ENCODE measurements at places on chromosomes 12 and 14. TPM values are rescaled to one million over a fixed set of nuclear protein-coding genes. Genes with fewer than 3 reads are reported as not detected.
A peak's percentile ranks its signal among the peaks of the same experiment; 100 is the strongest.

The ARHGEF40 gene
- 1.7 TPM for total RNA-seq

The ANO4 gene
- total RNA-seq = not detected

The SOAT2 gene
- not detected for total RNA-seq

DNA sequence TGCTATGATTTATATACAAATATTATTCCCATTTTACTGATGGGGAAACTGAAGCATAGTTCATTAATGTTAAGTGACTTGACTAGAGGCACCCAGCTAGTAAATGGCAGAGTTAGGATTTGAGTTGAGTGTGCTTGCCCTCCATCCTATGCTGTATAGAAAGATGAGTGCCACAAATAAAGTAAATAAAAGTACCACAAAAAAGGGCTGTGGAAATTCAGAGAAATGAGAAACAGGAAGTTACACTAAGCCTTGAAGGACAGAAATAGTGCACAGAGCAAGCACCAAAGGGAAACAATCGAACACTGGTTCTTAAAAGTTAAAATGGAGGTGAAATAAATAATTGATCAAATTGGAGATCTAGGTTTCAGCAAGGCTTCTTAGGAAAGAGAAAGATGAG, 9.2 kb upstream of the ABCD2 start:
- H3K27ac ChIP-seq = no peak overlapping the region
- DNase-seq = peak; percentile 16
- H3K4me3 ChIP-seq = no peak overlapping the region
- peaks cover 3% of the 10 kb centered on the region for H3K4me1 ChIP-seq
- no peaks in the 10 kb centered on the region for H3K27me3 ChIP-seq

GRCh38 chr12:77722536-77722935, 108.2 kb upstream of the NAV3 start:
- no peak overlapping the region for H3K4me3 ChIP-seq
- no peaks in the 10 kb centered on the region for H3K27me3 ChIP-seq
- H3K27ac ChIP-seq = no peak overlapping the region
- no peaks in the 10 kb centered on the region for H3K4me1 ChIP-seq
- no peaks in the 10 kb centered on the region for H3K36me3 ChIP-seq

- H3K36me3 ChIP-seq = no peaks in the 10 kb centered on the region
- no peak overlapping the region for H3K4me3 ChIP-seq
- H3K27ac ChIP-seq = no peak overlapping the region
- no peak for DNase-seq
- no peaks in the 10 kb centered on the region for H3K27me3 ChIP-seq
Measured at GRCh38 chr14:57963071-57963470, 97.2 kb upstream of the SLC35F4 start.

DNA sequence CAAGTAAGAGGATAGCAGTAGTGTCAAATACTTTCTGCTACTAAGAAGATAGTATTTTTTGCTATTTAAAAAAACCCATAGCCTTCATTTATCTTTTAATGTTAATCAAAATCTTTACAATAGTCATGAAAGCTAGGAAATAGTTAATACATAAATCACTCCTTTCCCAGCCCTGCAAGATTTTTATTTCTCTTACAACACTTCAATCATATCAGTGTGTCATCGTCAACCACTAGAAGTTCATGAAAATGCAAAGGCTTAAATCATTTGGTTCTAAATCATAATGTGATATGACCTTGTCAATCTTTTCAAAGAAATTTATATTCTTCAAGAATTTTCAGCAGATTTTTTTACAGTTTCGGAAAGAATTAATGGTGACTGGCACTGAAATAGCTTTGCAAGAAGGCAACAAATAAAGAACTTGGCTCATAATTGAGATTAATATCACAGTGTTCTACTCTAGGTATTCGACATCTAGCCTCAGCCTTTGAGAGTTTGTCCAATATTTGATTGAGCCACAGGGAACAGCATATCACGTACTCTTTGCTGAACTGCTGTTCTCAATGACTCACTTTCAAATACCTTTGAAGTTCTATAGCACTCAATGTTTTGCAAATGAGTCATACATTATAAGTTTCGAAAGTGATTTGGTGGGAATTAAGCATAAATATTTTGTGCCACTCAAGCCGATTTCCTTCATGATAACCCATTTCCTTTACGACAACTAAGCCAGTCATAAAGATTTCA, 384.0 kb upstream of the FOXG1 start:
- H3K4me1 ChIP-seq = no peaks in the 10 kb centered on the region
- no peak overlapping the region for H3K4me3 ChIP-seq
- no peaks in the 10 kb centered on the region for H3K27me3 ChIP-seq
- DNase-seq = no peak

- H3K36me3 ChIP-seq = no peaks in the 10 kb centered on the region
- no peak overlapping the region for H3K4me3 ChIP-seq
- no peaks in the 10 kb centered on the region for H3K27me3 ChIP-seq
- no peak overlapping the region for H3K27ac ChIP-seq
Measured at GRCh38 chr12:57204454-57204853, 12.1 kb upstream of the NXPH4 start.

Data from B cell (primary cell).